ENCODE measurements at places on chromosomes 2 and 18. TPM values are rescaled to one million over a fixed set of nuclear protein-coding genes. Genes with fewer than 3 reads are reported as not detected.

Gene CHRNA1
- not detected for total RNA-seq

Gene DSEL
- total RNA-seq: 0.10 TPM

Gene CNOT11
- total RNA-seq: 80.7 TPM

Gene PSD4
- 335 TPM for total RNA-seq

Gene POTEC
- not detected for total RNA-seq

Gene SULT1C4
- not detected for total RNA-seq

Gene PARD6G
- 0.15 TPM for total RNA-seq

Gene OTOF
- 11.7 TPM for total RNA-seq

Gene SCN3A
- not detected for total RNA-seq

DNA sequence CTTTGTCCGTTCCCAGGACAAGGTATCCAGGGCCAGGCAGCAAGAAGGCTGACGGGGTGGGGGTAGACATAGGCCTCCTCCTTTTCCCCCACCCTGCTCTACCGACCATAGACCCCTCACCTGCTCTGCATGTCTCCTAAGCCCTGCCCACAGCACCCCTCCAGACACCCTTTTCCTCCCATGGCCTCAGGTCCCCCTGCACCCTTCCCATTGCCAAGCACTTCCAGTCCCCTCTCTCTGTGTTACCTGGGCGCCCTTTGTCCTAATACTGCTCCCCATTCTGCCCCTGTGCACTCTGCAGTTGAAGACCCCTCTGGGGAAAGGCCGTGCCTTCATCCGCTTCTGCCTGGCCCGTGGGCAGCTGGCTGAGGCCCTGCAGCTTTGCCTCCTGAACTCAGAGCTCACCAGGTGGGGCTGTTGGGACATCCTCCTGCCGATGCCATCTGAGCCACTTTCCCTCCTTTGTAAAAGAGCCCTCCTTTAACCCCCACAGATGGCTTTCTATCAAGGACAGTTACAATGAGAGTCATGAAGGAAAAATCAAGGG lies 3.5 kb downstream of the RUFY4 start:
- DNase-seq: no peak

- no peak for DNase-seq
These were observed 467.1 kb downstream of the SUCLG1 start for GRCh38 chr2:83991992-83992391.

GRCh38 chr2:189483980-189484740 lies 42.9 kb downstream of the WDR75 start:
- DNase-seq: no peak

GRCh38 chr18:45253056-45253565 lies 362.2 kb upstream of the SLC14A2 start:
- no peak for DNase-seq

DNA sequence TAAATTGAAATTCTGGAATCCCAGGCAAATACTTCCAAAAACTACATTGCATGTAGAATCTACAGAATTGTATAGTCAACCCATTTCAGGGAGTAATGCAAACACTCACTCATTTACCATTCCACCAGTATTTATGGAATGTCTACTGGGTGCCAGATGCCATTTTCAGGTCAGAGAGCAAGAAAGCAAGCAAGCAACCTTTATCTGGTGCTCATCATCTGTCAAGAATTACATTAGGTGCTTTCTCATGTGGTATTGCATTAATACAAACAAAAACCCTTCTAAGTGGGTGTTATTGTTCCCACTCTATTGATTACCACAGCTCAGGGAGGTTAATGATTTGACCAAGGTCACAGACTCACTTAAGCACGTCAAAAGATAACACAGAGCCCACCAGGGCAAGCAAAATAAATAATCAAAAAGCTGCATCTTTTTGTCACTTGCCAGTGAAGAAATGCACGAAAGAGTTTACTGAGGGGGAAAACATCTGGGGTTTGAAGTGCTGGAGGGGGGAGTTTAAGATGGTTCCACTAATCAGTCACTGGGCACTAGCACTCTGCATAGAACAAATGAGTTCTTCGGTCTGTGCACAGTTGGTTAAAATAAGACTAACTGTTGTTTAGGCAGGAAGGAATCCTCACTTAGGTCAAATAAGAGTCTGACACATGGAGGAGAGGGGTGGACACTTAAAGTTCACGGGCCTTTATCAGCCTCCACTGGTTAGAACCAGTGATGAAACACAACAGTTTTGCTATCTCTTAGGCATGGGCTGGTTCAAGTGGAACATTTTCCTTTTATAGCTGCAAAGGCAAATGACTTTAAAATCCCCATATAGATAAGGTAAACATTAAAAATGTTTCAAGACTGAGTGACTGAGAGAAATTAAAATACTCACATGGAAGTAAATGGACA lies 208.8 kb downstream of the CDH2 start:
- no peak for DNase-seq

- no peak for DNase-seq
These were observed 288.9 kb downstream of the ZNF385B start for GRCh38 chr2:179572544-179572943.

GRCh38 chr2:113200236-113200635 lies 26.5 kb downstream of the PSD4 start:
- no peak for DNase-seq

- no peak for DNase-seq
These were observed 14.2 kb upstream of the TTC21B start for GRCh38 chr2:165967746-165968145.

DNA sequence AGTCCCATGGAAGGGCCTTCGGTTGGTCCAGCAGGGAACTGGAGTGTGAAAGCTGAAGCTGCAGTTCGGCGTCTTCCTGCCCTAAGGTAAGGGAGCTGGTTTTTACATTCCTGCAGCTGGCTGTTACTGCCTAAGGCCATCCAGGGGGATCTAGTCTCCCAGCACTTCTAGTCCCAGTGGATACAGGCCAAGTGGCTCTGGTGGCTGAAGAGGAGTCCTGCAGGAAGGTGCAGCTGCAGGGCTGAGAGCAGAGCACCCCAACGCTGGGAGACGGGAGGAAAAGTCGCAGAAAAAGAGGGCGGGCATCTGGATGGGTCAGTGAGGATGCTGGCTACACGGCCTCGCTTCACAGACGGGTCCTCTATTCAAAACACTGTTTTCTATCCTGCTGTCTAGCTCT lies 225.0 kb upstream of the HS6ST1 start:
- DNase-seq: no peak

GRCh38 chr2:239910404-239910803 lies 114.7 kb downstream of the NDUFA10 start:
- DNase-seq: no peak

- no peak for DNase-seq
These were observed 89.0 kb downstream of the ZNF521 start for GRCh38 chr18:25262920-25263319.

DNA sequence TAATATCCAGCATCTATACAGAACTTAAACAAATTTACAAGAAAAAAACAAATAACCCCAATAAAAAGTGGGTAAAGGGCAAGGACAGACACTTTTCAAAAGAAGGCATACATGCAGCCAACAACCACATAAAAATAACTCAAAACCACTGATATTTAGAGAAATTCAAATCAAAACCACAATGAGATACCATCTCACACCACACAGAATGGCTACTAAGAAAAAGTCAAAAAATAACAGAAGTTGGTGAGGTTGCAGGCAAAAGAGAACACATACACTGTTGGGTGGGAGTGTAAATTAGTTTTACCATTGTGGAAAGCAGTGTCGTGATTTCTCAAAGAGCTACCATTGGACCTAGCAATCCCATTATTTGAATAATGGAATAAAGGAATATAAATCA lies 1973.9 kb upstream of the LRRTM1 start:
- no peak for DNase-seq

GRCh38 chr2:33619028-33619427 lies 19.9 kb upstream of the FAM98A start:
- DNase-seq: no peak

GRCh38 chr2:112153179-112153490 lies 14.9 kb downstream of the FBLN7 start:
- DNase-seq: no peak

DNA sequence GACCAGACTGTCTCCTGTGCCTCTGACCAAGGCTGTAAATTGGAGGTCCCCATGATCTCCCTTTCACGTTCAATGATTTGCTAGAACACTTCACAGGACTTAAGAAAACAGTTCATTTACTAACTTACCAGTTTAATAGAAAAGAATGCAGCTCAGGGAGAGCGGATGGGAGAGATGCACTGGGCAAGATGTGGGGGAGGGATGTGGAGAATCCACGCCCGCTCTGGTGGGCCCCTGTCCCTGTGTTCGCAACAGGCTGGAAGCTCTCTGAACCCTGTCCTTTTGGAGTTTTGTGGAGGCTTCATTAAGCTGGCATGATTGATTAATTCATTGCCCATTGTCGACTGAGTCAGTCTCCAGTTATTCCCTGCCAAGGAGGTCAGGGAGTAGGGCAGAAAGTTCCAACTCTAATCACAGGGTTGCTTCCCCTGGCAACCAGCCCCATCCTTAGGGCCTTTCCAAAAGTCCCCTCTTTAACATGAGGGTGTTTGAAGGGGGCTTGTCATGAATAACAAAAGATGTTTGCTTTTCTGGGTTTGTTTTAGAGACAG lies 257.1 kb downstream of the ACKR3 start:
- no peak for DNase-seq

DNA sequence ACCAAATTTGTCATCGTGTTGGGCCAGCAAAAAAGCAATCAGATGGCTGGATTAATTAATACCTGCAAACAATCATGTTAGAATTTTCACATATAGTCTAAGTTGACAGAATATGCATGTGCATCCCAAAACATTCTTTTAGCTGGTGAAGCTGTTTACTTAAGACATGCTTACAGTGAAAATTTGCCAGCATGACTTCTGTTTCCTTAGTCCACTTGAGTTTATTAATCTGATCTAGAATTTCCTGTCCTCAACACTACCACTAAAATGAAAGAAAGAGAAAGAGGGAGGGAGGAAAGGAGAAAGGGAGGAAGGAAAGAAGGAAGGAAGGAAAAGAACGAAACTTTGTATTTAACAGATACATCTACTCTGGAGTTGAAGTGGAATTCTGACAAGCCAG lies 2109.9 kb upstream of the PIK3C3 start:
- DNase-seq: no peak

GRCh38 chr2:127388423-127389164 lies 819 bp upstream of the MAP3K2 start:
- peak; percentile 32 for DNase-seq

DNA sequence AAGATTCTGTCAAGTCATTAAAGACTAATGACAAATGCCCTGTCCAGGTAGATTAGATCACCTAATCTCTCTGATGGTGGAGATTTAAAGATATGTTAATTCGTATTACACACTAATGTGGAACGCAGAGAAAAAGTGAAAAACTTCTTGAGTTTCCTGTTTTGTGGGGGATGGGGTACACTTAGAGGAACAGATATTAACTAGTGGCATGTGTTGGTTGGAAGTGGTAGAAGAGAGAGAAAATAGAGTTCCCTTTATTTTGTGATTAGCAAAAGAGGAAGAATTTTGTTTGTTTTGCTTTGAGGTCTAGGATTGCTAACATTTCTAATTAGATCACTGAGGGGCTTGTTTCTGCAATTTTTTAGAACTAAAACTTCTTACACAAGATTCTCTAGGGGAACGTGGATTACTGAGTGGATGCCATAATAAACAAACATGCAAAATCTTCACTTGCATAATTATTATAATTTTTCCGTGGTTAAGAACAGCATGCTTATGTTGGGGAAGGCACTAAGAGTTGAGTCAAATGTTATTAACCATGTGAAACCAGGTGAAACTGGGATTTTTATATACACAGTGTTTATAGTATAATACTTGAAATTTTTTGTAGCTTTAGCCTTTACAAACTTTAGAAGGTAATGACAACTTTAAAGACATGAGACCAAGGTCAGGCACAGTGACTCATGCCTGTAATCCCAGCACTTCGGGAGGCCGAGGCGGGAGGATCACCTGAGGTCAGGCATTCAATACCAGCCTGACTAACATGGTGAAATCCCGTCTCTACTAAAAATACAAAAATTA lies 97.4 kb upstream of the STK17B start:
- no peak for DNase-seq

- DNase-seq: no peak
These were observed 64.5 kb upstream of the RPE start for GRCh38 chr2:209937893-209938292.

GRCh38 chr18:78637442-78638402 lies 341.9 kb upstream of the SALL3 start:
- DNase-seq: no peak

- DNase-seq: no peak
These were observed 94.1 kb upstream of the MC4R start for GRCh38 chr18:60466677-60467076.

- no peak for DNase-seq
These were observed 297.2 kb downstream of the NDUFA10 start for GRCh38 chr2:239727776-239728600.

DNA sequence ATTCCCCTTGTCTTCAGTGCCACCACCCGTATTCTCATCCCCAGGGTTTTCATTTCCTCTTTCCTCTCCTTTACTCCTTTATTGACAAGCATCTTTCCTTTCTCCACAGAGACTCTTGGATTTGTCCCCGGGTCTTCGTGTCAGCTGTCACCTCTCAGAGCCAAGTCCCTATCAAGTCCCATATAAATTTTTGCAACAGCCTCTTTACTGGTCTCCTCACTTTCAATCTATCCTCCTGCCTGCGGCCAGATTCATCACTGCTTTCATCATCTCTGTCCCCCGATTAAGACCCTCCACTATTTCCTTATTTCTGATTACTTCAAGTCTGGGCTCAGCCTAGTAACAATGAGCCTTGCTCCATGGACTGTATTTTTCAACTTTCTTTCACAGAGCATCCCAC lies 113.8 kb downstream of the CTAGE1 start:
- DNase-seq: no peak
